ENCODE measurements at places on chromosomes 1 and 21.

- no peak for DNase-seq
These were observed 152.3 kb downstream of the PCNX2 start for GRCh38 chr1:233143241-233143640.

DNA sequence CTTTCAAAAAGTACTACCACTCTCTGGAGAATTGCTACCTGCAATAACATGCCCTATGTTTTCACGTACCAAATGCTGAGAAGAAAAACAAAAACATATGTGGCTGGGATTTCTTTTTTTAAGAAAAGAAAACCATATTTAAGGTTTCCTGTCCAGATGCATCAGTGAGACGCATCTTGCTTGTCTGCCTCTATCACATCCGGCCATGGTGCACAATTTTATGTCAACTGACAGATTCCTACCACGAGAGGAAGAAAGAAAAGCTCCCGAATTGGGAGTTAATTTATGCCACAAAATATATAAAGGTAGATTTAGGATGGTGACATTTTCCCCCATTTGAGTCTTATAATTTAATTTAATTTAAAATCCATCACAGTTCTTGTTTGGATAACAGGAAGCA, 62.3 kb upstream of the COL24A1 start:
- no peak for DNase-seq

GRCh38 chr1:6484826-6485167, 6.7 kb downstream of the PLEKHG5 start:
- no peak for DNase-seq

DNA sequence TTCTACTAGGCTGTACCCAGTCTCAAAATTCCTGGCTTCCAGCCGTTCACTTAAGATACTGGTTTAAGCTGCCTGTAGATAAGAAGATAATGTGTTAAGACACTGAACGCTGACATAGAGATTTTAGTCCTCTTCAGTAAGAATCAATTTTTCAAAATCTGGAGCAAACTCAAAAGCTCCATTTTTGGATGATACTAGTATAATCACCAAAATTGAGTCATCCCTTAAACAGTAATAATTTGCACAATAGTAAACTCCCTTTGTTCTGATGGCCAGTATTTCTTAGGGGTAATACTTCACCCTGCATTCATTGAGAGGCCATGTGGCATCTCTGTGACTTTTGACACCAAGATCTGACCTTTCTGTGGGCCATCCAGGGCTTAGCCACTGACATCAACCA, 299.8 kb upstream of the USP25 start:
- no peak for DNase-seq

DNA sequence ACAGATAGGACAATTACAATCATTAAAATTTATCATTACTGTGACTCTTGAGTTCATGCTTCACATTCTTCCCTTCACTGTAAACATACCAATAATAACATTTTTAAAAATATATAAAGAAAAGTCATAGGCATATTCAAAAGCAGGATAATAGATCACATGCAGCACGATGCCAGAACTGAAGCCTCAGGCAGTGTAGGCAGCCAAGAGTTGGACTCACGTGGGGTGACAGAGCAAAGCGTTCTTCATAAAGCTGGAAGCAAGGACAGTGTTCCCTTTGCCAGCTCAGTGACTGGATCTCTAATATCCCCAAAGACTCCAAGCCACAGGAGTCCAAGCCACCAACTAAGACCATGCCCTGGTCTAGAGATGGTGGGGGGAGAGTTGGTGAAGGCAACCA, 77.7 kb downstream of the ODF2L start:
- DNase-seq, result no peak

GRCh38 chr1:3284691-3285090, 169.8 kb upstream of the ARHGEF16 start:
- DNase-seq, result no peak

DNA sequence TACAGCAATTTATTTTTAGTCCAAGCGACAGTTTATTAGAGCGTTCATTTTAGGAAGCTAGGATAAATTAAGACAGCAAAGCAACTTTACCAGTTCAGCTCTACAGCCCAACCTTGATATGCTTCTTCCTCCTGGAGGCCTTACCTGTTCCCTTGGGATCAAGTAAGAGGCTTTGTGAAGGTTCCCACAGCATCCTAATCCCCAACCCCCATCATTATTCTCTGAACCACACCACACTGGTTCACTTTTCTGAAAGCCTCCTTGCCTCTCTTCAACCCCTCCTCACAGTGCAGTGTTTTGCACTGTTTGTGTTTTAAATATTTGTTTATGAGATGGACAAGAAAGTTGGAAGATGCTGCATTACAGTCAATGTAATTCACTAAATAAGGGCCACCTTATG, 126.3 kb upstream of the CXADR start:
- DNase-seq, result no peak

DNA sequence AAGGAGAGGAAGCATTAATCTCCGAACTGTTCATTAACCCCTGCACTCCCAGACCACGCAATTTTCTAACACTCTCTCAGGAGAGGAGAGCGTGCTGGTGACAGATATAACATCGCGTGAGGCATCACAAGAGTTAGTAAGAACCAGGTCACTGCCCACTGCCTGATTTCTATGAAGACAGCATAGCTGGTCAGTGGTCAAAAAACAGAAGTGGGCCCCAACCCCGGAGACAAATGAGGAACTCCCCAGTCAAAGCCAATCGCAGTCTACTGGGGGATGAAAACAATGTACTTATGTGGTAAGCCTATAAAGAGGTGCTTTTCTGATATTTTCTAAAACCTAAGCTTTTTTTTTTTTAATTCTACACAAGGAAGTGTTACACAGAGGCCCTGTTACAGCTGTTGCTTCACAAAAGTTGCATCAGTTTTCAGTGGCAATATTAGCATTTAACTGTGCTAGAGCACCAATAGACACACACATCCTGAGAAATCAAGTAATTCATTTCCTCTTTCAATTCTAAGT, 231.8 kb upstream of the IRF2BP2 start:
- no peak for DNase-seq
